CD4-positive, CD25-positive, alpha-beta regulatory T cell (primary cell): ENCODE measurements at places on chromosomes 11 and 22. TPM values are rescaled to one million over a fixed set of nuclear protein-coding genes. Genes with fewer than 3 reads are reported as not detected.

The OR8G1 gene
- total RNA-seq, result not detected

The ABCC8 gene
- not detected for total RNA-seq

The WDR74 gene
- total RNA-seq, result 201 TPM

The MPPED2 gene
- total RNA-seq, result 0.96 TPM

The TNNI2 gene
- total RNA-seq, result not detected

The CLP1 gene
- 18.2 TPM for total RNA-seq

The SCGB1C1 gene
- not detected for total RNA-seq

The BAIAP2L2 gene
- total RNA-seq, result 1.2 TPM

The INS gene
- total RNA-seq, result not detected

The SCN4B gene
- not detected for total RNA-seq

The MPZL3 gene
- 16.1 TPM for total RNA-seq

The DDT gene
- total RNA-seq, result 68.0 TPM

The MEI1 gene
- total RNA-seq, result 106 TPM

The RIMBP3B gene
- total RNA-seq, result not detected

The KDM4D gene
- total RNA-seq, result 0.25 TPM

The MISFA gene
- total RNA-seq, result 1.1 TPM

The MORC2 gene
- 39.0 TPM for total RNA-seq

The ASCC2 gene
- total RNA-seq, result 94.0 TPM

The PAMR1 gene
- total RNA-seq, result not detected

The DNAJB7 gene
- not detected for total RNA-seq

The DEFB131B gene
- total RNA-seq, result not detected

The CDC42EP1 gene
- not detected for total RNA-seq

The SLC25A1 gene
- 27.6 TPM for total RNA-seq

The DDTL gene
- total RNA-seq, result 4.4 TPM

The APLNR gene
- not detected for total RNA-seq

The LRP4 gene
- total RNA-seq, result 0.05 TPM

The RAB3IL1 gene
- total RNA-seq, result not detected

The MS4A4E gene
- total RNA-seq, result 1.0 TPM

The UBQLN3 gene
- 0.49 TPM for total RNA-seq

The BBOX1 gene
- not detected for total RNA-seq

The GPR83 gene
- 0.15 TPM for total RNA-seq

The SMCO4 gene
- 6.5 TPM for total RNA-seq

The MB gene
- not detected for total RNA-seq

The LARGE2 gene
- total RNA-seq, result 4.2 TPM

The CD3E gene
- total RNA-seq, result 585 TPM

The TSSK2 gene
- total RNA-seq, result not detected

The ANKK1 gene
- total RNA-seq, result 0.89 TPM

The FAM180B gene
- total RNA-seq, result 0.27 TPM

The SEC14L6 gene
- total RNA-seq, result not detected

The TRIM6 gene
- total RNA-seq, result not detected

The ART5 gene
- not detected for total RNA-seq

The NXPE1 gene
- total RNA-seq, result not detected
